ENCODE measurements at places on chromosomes 3 and 15. TPM values are rescaled to one million over a fixed set of nuclear protein-coding genes. Genes with fewer than 3 reads are reported as not detected.

DNA sequence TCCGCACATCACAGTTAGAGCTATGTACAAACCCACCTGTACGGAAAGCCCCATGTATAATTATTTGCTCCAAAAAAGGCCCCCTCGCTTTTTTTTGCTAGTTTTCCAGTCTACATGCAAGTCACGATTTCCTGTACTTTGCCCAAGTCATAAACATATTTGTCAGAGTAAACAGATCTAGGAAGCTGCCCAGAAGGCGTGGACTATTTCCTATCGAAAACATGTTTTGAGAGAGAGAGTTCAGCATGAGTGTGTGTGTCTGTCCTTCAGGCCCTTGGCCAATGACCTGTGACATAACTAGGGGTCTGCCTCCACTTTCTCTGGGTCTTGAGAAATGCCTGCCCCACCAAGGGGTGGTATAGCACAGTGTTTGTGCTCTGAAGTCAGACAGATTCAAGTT lies 72.7 kb upstream of the HACD2 start:
- DNase-seq: no peak

- DNase-seq: no peak
Observed at GRCh38 chr3:119228373-119229145, 12.1 kb downstream of the B4GALT4 start.

The TMEM266 gene
- total RNA-seq: 4.5 TPM

The SLC28A1 gene
- total RNA-seq: not detected

Measured in frontal cortex (tissue), 4 donors.